T-helper 17 cell (primary cell): ENCODE measurements at places on chromosomes 16 and 17.
A peak's percentile ranks its signal among the peaks of the same experiment; 100 is the strongest.

DNA sequence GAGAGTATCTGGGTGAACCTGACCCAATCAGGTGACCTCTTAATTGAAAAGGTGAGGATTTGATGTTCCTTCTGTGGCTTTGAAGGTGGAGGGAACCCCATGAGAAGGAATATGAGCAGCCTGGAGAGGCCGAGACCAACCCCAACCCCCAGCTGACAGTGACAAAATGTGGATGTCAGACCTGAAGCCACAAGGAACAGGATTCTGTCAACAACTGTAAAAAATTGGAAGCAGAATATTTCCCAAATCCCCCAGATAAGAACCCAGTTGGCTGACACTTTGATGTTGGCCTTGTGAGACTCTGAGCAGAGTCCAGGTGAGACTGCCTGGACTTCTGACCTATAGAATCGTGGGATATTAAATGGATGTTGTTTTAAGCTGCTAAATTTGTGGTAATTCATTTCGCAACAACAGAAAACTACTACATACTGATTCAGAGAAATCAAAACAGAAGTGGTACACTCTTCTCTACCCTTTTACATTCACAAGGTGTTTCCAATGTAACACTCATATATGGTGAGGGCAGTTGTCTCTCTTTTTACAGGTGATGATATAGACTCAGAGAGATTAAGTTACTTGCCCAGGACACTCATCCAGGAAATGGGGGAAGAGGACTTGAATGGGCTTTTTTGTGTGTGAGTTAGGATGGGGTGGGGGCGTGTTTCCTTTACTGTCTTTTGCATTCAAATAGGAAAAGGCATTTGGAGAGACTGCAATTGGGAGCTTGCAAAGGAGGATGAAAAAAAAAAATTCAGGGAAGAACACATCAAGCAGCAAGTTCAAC, 29.8 kb upstream of the SALL1 start:
- no peak for DNase-seq

GRCh38 chr17:38358586-38359513, 7.2 kb downstream of the SOCS7 start:
- no peak for DNase-seq

- no peak for DNase-seq
Observed at GRCh38 chr17:29733166-29733565, 110.5 kb upstream of the CORO6 start.

GRCh38 chr17:80986816-80987475, 4.7 kb upstream of the CHMP6 start:
- DNase-seq = no peak

DNA sequence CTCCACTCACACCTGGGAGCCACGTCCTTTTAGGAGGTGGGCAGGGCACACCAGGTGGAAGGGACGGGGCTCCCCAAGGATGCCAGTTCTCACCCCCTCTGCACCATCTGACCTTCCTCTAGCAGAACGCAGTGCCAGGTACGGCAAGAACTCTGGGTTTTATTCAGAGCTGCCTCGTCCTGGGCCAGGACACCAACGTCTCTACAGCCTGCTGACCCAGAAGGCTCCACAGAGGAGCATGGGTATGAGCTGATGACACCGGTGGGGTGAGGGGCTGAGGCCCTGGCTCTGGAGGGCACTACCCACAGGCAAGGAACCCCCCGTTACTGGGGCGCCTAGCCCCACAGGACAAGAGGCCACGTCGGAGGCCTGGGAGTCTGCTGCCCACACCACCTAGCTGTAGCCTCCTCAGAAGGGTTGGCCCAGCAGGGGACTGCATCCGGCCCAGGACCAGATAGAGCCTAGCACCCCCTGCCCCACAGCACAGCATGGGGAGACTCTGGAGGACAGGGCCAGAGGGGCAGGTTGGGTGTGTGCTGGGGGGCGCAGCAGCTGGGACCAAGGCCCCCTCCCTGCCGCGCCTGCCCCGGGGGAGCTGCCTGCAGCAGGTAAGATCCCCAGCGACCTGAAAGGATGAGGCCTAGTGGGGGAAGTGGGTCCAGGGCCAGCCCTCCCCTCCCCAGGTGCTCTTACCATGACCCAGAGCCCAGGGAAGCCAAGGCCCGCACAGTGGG, 13.9 kb downstream of the BCAR1 start:
- DNase-seq = no peak

DNA sequence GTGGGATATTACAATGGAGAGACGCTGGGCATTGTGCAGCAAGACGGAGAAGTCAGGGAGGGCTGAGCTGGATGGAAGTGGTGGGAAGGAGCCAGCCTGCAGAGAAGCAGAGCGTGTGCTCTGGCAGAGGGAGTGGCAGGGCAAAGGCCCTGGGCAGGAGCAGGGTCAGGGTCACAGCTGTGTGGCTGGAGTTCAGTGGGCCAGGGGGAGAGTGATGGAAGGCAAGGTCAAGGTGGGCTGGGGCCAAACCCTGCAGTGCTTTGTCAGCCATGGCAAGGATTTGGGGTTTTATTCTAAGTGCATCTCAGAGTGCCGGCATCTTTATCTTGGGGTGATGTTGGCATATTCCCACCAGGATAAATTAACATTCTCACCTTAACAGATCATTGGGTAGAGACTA, 31.9 kb upstream of the C16orf78 start:
- no peak for DNase-seq

GRCh38 chr17:77160091-77160874, 19.5 kb downstream of the SEC14L1 start:
- DNase-seq = no peak

GRCh38 chr16:4811242-4811641, 8.8 kb upstream of the ROGDI start:
- DNase-seq = no peak

- peak; percentile 44 for DNase-seq
Observed at GRCh38 chr16:11356573-11357331, 11.5 kb downstream of the RMI2 start.
